ENCODE measurements at places on chromosomes 1 and 21. TPM values are rescaled to one million over a fixed set of nuclear protein-coding genes. Genes with fewer than 3 reads are reported as not detected.
A peak's percentile ranks its signal among the peaks of the same experiment; 100 is the strongest.

DNA sequence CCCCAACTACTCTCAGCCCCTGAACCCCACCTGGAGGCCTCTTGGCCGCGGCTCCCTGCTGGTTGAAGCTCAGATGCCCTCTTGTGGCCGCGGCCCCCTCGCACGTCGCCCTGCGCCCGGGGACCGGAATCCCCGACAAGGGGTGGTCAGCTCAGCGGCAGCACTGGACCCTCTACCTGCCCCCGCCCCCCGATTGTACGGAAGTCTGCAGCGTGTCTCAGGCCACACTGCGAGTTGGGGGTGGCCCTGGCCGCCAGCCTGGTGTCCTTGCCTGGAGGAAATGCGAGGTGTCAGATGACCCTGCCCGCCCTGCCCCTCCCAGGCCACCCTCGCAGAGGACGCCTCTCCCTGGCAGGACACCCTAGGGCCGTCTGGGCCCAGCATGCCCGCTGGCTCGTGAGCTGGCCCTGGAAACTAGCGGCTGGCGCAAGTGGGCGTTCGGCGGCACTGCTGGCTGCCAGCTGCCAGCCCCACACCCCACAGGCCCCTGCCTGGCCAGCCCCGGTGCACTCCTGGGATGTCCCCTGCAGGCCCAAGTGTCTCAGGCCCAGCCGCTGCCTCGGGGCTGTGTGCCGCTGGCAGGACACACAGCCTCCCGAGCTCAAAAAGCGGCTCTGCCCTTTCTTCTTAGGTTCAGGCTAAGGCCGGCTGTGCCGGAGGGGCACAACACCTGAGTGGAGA lies 60.8 kb downstream of the EDN2 start:
- H3K27me3 ChIP-seq: no peaks in the 10 kb centered on the region
- no peaks in the 10 kb centered on the region for H3K36me3 ChIP-seq
- no peak overlapping the region for H3K4me3 ChIP-seq
- no peak overlapping the region for H3K27ac ChIP-seq
- no peaks in the 10 kb centered on the region for H3K4me1 ChIP-seq
- DNase-seq: peak; percentile 70

DNA sequence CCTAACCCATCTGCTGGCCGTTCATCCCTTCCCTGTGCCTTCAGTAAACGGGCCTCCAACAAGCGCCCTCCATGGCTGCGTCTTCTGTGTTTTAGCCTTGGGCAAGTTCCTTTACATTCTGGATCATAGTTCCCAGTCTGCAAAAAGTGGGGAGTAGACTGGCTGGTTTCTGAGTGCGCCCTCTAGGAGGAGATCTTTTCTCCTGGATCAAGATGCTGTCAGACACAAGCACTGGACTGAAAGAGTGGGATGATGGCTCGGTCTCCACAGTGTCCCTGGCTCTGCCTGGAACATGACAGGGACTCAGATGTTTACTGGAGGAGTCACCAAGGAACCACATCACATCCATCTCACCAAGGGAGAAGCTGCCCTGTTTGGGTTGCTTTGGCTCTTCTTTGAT lies 88.8 kb downstream of the PRDM2 start:
- H3K36me3 ChIP-seq: no peaks in the 10 kb centered on the region
- H3K4me3 ChIP-seq: no peak overlapping the region
- DNase-seq: peak; percentile 40
- H3K27ac ChIP-seq: no peak overlapping the region

GRCh38 chr1:207647671-207648333 lies 2.9 kb downstream of the CR1L start:
- no peak overlapping the region for H3K27ac ChIP-seq
- peaks cover 10% of the 10 kb centered on the region for H3K27me3 ChIP-seq
- no peaks in the 10 kb centered on the region for H3K36me3 ChIP-seq
- H3K4me1 ChIP-seq: peaks cover 44% of the 10 kb centered on the region
- DNase-seq: no peak
- H3K4me3 ChIP-seq: no peak overlapping the region

GRCh38 chr1:97610748-97611147 lies 310.1 kb downstream of the DPYD start:
- DNase-seq: no peak
- no peak overlapping the region for H3K4me3 ChIP-seq
- no peaks in the 10 kb centered on the region for H3K36me3 ChIP-seq
- no peaks in the 10 kb centered on the region for H3K27me3 ChIP-seq
- H3K4me1 ChIP-seq: no peaks in the 10 kb centered on the region
- H3K27ac ChIP-seq: no peak overlapping the region

DNA sequence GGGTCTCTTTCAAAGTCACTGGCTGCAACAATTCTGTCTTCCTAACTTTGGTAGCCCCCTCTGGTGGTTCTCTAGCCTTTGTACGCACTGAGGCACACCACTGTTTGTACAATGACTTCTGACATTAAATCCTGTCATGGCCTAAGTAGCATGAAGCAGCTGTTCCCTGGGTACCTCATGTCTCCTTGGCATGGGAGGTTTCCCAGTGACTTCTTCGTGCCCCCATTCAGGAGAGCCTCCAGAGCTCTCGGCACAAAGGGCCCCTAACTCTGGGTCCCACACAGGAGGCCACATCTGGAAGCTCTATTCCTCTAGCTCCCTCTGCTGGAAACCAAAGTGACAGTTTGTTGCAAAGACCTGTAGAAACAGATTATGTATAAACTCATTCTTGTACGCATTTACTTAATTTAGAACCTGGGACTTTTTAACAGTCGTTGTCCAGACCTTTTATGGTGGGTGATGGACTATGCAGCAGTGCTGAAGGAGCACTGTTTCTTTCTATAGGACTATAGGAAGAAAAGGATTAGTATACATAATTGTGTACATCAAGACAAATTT lies 13.4 kb downstream of the SWT1 start:
- DNase-seq: peak; percentile 90
- no peaks in the 10 kb centered on the region for H3K36me3 ChIP-seq
- no peaks in the 10 kb centered on the region for H3K27me3 ChIP-seq
- H3K4me1 ChIP-seq: no peaks in the 10 kb centered on the region
- no peak overlapping the region for H3K27ac ChIP-seq
- H3K4me3 ChIP-seq: peak overlapping the region; percentile 25

Gene TCEANC2
- total RNA-seq: 6.0 TPM

DNA sequence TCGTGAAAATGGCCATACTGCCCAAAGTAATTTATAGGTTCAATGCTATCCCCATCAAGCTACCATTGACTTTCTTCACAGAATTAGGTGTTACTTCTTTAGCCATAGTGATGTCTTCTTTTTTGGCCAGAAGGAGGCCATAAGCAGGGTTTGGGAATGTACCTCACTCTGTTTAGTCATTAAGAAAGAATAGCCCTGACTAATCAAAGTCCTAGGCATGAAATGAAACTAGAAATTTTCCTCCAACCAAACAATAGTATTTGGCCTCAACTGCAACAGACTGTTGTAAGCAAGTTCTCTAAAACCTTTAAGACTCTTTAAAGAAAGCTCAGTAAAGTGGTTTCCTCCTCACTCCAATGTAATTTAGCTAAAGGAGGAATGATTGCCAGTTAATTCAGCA lies 163.9 kb downstream of the AKT3 start:
- no peaks in the 10 kb centered on the region for H3K36me3 ChIP-seq
- no peaks in the 10 kb centered on the region for H3K27me3 ChIP-seq

GRCh38 chr1:204986181-204986580 lies 56.8 kb upstream of the CNTN2 start:
- peaks cover 5% of the 10 kb centered on the region for H3K4me1 ChIP-seq
- no peak for DNase-seq
- H3K4me3 ChIP-seq: no peak overlapping the region
- H3K27me3 ChIP-seq: no peaks in the 10 kb centered on the region
- H3K27ac ChIP-seq: no peak overlapping the region
- H3K36me3 ChIP-seq: no peaks in the 10 kb centered on the region

DNA sequence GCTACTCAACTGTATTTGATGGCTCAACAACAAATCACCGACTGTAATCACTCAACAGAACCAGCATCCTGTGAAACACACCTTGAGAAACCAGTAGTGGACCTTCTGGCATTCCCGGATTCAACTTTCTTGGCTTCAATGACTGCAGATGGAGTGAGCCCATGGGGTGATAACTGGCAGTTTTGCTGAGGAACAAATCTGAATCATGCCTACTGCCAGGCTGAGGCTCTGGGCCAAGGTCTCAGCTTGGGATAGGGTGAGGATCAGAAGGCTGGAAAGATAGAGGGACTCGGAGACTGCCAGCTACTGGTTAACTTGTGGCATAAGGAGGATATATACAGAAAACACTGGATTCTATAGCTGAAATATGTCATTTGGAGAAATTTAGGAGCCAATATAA lies 63.5 kb upstream of the DIRAS3 start:
- H3K36me3 ChIP-seq: no peaks in the 10 kb centered on the region
- no peaks in the 10 kb centered on the region for H3K27me3 ChIP-seq
- DNase-seq: no peak
- H3K27ac ChIP-seq: no peak overlapping the region
- H3K4me3 ChIP-seq: no peak overlapping the region

DNA sequence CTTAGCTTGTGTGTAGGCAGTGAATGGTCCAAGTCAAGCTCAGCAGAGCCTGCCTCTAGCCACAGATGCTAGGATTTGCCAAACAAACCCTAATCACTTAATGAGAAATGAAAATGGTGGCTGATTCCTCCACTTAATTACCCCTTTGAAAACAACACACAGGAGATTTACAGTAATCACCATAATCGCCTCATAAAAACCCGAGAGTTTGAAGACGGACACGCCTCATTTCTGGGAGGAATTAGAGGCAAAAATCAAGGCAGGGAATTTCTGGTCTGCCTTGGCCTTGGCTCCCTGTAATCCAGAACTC lies 16.3 kb upstream of the FOXE3 start:
- H3K4me3 ChIP-seq: no peak overlapping the region
- H3K27me3 ChIP-seq: no peaks in the 10 kb centered on the region
- H3K4me1 ChIP-seq: no peaks in the 10 kb centered on the region
- no peak overlapping the region for H3K27ac ChIP-seq
- H3K36me3 ChIP-seq: no peaks in the 10 kb centered on the region
- DNase-seq: no peak

DNA sequence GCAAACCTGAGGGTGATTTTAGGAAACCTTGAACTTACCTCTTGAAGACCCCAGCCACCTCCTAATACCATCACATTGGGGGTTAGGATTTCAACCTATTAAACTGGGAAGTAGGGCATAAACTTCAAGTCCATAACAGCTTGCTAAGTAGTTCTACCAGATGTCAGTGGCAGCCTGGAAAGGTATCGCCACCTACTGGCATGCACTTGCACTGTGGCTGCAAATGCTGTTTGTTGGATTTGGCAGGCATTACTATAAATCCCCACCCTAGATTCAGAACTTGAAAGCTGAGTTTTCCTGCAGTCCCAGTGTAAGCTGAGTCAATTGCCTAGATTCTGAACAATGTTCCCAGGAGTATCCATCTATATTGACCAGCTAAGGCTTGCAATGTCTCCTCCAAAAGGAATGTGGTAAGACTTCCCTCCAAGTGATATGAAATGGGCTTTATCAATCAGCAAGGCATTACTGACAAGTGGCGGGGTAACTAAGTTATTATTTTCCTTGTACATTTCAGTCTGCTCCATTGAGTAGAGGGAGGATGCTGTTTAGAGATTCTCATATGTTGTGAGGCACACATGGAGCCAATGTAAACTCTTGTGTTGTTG lies 474.5 kb downstream of the PTPRC start:
- H3K4me3 ChIP-seq: no peak overlapping the region
- DNase-seq: peak; percentile 74
- H3K27ac ChIP-seq: no peak overlapping the region
- peaks cover 15% of the 10 kb centered on the region for H3K4me1 ChIP-seq
- H3K36me3 ChIP-seq: no peaks in the 10 kb centered on the region

Gene LMX1A
- not detected for total RNA-seq

Gene OR10Z1
- not detected for total RNA-seq

- no peaks in the 10 kb centered on the region for H3K27me3 ChIP-seq
- H3K4me3 ChIP-seq: no peak overlapping the region
- peaks cover 30% of the 10 kb centered on the region for H3K4me1 ChIP-seq
These were observed 92.0 kb upstream of the KIF26B start for GRCh38 chr1:245062741-245063305.

- H3K4me3 ChIP-seq: no peak overlapping the region
- no peaks in the 10 kb centered on the region for H3K27me3 ChIP-seq
These were observed 18.0 kb downstream of the KIAA1614 start for GRCh38 chr1:180930687-180931086.

- H3K4me1 ChIP-seq: 0 out of 2 replicates have a peak, but pooled peaks cover 9% of the 10 kb centered on the region
- no peaks in the 10 kb centered on the region for H3K27me3 ChIP-seq
- H3K4me3 ChIP-seq: peak overlapping the region; percentile 60
These were observed 1.1 kb downstream of the AKT3 start for GRCh38 chr1:243848858-243849420.

Gene SFN
- total RNA-seq: 2.6 TPM

DNA sequence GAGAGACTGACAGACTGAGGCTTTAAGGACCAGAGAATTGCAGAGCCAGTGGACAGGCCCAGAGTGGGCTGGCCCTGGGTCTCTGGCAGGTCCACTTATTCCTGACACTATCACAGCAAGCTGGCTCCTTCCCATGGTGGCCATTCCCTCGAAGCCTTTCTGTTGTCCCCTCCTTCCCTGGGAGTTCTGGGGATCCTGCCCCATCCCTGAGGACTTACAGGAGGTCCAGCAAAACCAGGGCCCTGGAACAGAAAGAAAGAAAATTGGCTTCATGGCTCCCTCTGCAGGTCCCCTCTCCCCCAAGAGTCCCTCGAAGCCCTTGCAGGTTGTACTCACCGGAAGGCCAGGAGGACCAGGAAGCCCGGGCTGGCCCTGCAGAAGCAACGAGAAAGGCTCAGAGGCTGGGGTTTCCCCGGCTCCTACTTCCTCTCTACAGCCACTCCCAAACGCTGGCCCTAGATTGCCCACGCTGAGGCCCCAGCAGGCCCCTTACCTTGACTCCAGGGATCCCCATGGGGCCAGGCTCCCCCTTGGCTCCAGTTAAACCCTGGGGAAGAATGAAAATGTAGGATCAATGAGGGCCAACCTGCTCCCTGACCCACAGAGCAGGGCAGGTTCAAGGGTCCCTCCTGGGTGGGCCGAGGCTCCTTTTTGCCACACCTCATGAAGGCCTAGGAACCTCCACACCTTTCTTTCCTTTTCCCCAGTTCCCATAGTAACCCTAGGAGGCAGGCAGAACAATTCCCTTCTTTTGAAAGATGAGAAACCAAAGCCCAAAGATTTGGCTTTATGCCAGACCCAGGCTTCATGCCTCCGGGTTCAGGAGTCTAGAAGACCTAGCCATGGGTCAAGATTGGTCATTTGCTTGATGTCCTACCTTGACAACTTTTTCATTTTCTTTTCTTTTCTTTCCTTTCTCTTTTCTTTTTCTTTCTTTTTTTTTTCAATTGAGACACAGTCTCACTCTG lies 4.6 kb downstream of the COL9A2 start:
- DNase-seq: no peak
- no peaks in the 10 kb centered on the region for H3K36me3 ChIP-seq
- H3K27me3 ChIP-seq: peaks cover 54% of the 10 kb centered on the region
- no peak overlapping the region for H3K27ac ChIP-seq
- H3K4me3 ChIP-seq: no peak overlapping the region
- H3K4me1 ChIP-seq: peaks cover 14% of the 10 kb centered on the region

Measured in GM23338 (cell line).